ENCODE measurements at places on chromosomes 2 and 18.

- DNase-seq = peak; percentile 37
These were observed 3.3 kb downstream of the RHBDD1 start for GRCh38 chr2:226839161-226839560.

GRCh38 chr2:43725711-43726246 is 48.1 kb upstream of the DYNC2LI1 start:
- no peak for DNase-seq

- peak; percentile 56 for DNase-seq
These were observed 679 bp downstream of the PTMA start for GRCh38 chr2:231708773-231709635.

DNA sequence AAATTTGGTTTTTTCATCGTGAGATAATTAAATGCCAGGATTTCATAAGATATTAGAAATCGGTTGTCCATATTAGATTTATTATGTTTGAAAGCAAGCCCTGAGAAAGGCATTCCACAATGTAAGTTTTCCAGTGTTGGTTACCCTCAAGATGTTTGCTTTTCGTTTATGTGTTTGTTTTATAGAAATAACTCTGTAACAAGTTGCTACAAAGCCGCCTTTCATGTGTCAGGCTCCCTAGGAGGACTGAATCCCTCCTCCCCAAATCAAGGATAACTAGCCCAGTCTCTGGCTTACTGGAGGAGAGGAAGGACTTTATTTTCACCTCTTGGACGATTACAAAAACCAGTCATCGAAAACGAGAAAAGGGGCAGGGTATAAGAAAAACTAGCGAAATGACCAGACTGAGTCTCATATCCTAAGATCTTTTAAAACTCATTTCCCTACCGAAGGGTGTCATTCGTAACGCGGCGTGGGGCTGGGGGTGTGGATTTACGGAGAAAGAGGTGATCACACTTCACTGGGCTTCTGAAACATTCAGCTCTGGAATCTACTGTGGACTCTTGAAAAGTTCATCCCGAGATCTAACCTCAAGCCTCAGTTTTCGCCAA is 1.0 kb upstream of the PEX13 start:
- no peak for DNase-seq

GRCh38 chr2:102159295-102159694 is 16.7 kb downstream of the IL1R1 start:
- DNase-seq = no peak

- no peak for DNase-seq
These were observed 270.4 kb downstream of the FIGN start for GRCh38 chr2:163465440-163465839.

DNA sequence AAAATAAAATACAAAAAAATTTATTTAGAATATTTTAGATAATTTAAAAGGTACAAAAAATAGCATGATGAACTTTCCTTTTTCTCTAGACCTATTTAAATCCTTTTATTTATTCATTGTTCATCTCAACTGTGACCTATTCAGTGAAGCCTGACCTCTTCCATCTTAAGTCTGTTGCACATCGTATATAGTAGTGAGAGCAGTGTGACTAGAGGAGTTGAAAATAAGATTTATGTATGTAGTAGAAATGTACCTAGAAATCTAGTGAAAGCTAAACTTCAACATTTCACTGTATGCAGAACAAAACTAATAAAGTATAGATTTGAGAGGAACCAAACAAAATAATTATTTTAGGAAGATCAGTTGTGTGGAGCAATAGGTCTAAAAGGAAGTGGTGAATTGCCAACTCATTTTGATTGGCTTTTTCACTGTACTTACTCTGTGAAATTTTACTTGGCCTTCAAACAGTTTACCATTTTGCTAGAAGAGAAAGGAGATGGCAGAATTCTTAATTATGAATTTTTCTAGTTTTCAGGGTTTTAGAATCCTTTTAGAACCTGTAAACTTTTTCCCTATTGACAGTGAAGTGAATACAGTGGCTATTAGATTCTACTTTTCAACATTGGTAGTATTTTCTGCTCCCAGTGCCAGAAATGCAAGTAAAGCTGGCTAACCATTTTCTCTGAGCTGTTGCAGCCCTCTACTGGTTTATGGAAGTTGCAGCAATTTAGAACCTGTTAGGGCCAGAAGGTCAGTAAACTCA is 11.0 kb downstream of the ANKRD12 start:
- DNase-seq = no peak

DNA sequence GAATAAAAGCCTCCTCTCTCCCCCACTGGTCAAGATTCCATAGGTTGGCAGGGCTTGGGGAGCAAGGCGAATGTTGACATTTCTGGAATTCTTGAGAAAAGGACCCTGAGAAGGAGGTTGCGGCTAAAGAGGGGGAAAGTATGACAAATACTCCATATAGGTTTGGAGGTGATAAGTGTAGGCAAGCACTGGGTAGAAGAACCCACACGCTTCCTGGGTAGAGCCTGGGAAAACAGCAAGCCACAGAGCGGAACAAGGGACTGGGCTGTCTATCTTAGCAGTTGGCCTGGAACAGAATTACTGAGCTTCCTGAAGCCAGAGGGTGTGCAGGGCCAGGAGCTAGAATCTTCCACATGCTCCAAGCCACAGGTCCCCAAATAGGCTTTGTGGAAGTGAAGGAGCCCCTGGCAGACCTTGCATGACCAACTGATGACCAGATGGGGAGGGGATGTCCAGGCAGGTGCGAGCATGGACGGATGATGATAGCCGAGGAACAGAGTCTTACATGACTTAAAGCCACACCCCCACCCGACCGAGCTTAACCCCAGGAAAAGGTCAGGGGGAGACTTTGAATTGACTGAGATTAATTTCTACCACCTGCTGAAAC is 9.9 kb downstream of the PRKAG3 start:
- no peak for DNase-seq

GRCh38 chr2:170548304-170548703 is 166.8 kb upstream of the SP5 start:
- no peak for DNase-seq

DNA sequence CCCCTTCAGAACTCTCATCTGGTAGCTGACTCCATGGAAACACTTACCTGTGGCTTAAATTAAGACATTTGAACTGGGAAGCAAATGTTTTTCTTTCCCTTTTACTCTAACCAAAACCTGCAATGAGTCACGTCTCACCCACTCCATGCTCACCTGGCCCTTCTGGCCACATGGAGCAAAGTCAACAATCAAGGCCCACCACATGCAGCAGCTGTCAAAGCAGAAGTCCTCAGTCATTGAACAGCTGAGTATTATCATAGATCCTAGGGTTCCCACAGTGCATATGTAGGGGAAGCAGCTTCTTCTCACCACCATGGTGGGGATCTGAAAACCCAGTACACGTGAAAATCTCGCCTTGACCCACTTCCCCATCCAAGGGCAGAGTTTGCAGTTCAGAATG is 12.3 kb upstream of the MEP1B start:
- no peak for DNase-seq

- no peak for DNase-seq
These were observed 65.1 kb downstream of the MBP start for GRCh38 chr18:77067291-77068061.

DNA sequence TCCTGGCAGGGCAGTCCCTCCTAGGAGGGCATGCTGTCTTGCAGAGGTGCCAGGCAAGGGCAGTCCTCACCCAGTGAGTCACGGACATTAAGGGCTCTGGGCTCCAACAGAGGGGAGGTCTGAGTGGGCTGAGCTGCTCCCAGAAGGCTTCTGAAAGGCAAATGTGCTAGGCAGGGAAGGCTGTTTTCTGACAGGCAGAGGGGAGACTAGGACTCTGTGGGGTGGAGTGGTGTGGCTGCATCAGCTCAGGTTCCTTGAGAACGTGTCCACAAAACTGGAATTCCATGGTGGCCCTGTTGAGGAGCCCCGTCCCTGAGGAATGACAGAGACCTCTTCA is 283.5 kb downstream of the MYCN start:
- DNase-seq = no peak

- peak; percentile 56 for DNase-seq
These were observed at the start of gene MERTK for GRCh38 chr2:111897924-111898702. TSS of gene MERTK (plus strand) at chr2:111898607. CDS start at chr2:111898736, 129 bp downstream.

DNA sequence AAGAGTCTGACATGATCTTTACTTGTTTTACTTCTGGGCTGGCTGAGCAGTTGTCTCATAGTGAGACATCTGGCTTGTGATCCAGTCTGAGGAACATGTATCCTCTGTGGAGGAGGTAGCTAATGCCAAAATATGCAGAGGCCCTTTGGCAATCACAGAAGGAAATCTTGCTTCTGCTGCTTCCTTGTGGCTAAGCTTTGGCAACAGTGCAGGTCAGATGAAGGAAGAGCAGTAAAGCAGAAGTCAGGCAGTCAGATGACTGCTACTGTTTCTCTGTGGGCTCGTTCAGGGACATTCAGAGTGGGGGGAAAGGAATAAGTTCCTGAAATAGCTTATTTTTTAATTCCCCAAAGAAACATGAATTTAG is 22.3 kb downstream of the DOK1 start:
- DNase-seq = no peak

GRCh38 chr18:50849419-50849821 is 29.5 kb upstream of the ME2 start:
- no peak for DNase-seq

- no peak for DNase-seq
These were observed 249.8 kb downstream of the TXNL1 start for GRCh38 chr18:56388571-56388970.

- peak; percentile 16 for DNase-seq
These were observed 15.9 kb downstream of the C2orf74 start for GRCh38 chr2:61177727-61178549.

- no peak for DNase-seq
These were observed 158.0 kb downstream of the CSRNP3 start for GRCh38 chr2:165627470-165627869.

GRCh38 chr18:23099621-23100020 is 35.7 kb upstream of the CABLES1 start:
- no peak for DNase-seq

DNA sequence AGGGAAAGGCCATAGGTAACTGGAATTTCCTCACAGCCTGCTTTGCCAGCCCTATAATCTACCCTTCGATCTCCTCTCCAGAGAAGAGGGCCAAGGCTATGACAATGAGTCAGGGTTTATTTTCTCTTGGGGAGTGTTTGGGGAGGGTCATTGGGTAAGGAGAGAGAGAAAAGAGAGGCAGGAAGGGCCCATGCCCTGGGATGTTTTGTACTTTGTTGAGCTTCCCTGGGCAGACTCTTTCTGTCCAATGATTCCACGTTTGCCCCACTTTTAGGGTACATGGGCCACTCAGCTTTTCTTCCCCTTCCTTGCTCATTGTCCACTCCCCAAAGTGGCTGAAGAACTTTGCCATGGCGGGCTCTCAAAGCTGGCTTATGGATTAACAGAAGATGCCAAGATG is 224.2 kb downstream of the ALK start:
- DNase-seq = no peak

DNA sequence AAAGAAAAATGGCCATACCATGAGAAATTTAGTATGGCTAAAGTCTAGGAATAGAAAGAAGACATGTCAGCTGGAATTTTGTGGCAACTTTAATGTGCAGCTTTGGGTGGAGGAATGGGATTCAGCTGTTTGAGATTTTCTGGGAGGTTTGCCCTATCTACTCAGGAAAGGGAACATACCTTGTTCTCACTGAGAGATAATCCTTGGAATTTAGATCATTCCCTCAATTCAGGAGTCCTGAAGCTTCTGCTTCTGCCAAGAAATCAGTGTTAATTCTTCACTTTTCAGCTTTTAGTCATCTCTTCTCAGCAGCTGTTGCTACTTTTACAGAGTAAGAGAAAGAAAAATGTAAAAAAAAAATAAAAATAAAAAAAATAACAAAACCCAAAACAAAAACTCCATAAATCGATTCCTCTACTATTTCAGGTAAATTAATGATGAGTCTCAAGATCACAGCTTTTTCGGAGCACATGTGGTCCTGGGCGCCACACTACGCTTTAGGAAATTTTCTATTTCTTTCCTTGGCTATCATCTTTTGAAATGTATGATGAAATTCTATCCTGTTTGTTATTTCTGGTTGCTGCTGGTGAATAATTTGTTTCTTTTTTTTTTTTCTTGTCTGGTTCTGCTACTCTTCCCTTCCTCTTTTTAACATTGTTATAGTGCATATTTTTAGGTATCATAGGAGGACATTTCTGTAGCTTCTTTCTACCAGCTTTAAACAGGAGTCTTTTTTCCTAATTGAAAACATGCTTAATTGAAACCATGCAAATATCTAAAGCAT is 18.9 kb upstream of the BAZ2B start:
- DNase-seq = no peak

- DNase-seq = no peak
These were observed 4.5 kb upstream of the STON1 start for GRCh38 chr2:48525269-48525943.

DNA sequence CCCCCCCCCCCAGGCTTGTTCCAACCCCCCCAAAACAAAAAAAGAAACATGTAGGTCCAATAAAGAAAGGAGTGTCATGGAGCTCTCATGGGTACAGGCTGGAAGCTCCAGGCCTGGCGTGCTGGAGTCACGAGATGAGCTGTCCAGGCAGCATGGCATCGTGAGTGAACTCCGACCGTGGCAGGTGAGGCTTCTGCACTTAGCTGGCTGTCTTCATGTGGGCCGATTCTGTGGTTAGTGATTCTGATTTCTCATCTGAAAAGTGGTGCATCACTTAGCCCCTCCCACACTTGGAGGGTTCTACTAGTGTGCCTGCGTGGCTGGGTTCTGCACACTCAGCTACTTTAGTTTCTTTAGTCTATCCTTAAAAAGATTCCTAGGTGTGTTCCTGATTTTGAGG is 126.4 kb upstream of the MGAT5 start:
- DNase-seq = no peak

- no peak for DNase-seq
These were observed 992.0 kb upstream of the ZEB2 start for GRCh38 chr2:145511946-145512345.

GRCh38 chr2:99822474-99823207 is 319.7 kb downstream of the AFF3 start:
- no peak for DNase-seq

DNA sequence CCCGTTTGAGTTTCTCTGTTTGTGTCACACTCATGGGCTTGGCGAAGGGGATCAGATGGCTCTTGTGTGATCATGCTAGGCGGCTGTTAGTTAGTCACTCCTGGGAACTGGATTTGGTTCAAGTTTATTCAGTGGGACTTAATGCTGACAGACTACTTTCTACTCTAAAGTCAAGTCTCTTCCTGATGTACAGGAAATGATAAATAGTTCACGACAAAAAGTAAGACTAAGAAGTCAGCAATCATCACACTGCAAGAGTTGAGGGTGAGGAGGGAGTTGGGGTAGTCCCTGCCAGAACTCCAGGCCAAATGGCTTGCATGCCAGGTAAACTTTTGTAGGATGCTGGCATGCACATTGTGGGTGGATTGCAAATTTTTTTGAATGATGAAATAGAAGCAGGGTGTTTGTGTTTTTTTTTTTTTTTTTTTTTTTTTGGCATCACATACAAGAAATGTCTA is 25.1 kb upstream of the CCL20 start:
- DNase-seq = no peak

GRCh38 chr2:71951083-71951468 is 196.6 kb downstream of the CYP26B1 start:
- DNase-seq = no peak

DNA sequence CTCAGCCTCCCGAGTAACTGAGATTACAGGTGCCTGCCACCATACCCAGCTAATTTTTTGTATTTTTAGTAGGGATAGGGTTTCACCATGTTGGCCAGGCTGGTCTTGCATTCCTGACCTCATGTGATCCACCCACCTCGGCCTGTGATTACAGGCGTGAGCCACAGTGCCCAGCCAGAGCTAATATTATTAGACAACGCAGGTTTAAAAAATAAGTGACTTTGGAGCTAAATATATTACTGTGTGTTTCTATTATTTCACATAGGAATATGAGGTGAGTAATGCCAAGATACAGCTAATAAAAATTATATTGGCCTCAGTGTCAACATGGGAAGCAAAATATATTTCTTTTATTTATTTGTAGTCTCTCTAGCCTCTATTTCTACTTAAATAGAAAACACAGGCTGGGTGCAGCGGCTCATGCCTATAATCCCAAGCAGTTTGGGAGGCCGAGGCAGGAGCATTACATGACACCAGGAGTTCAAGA is 120.2 kb downstream of the C2orf74 start:
- DNase-seq = no peak
